Esophagus muscularis mucosa (tissue), 4 donors: ENCODE measurements at places on chromosomes 12 and 14. TPM values are rescaled to one million over a fixed set of nuclear protein-coding genes. Genes with fewer than 3 reads are reported as not detected.

TAS2R42 gene
- not detected for total RNA-seq

LHX5 gene
- not detected for total RNA-seq

GPR132 gene
- 1.2 TPM for total RNA-seq

G2E3 gene
- total RNA-seq = 8.3 TPM

KCNJ8 gene
- total RNA-seq = 29.8 TPM

MIPOL1 gene
- total RNA-seq = 11.4 TPM

HAL gene
- not detected for total RNA-seq

DNA sequence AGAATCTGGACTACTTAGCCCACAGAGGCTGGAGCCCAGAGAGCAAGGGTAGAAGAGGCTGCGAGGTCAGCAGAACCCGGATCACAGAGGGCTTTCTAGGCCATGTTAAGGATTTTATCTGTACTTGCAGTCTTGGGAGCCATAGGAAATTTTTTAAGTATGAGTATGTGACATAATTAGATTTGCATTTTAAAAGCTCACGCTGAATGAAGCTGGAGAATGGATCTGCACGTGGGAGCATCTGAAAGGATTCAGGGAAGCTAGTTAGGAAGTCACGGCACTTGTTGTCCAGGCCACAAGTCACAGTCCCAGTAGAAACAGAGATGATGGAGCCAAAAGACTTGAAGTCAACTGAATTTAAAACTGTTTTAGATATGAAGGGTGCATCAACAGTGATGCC lies 14.1 kb downstream of the CORO1C start:
- H3K4me3 ChIP-seq = no peak overlapping the region
- no peak overlapping the region for H3K27ac ChIP-seq

GRCh38 chr14:61397615-61398014 lies 76.2 kb downstream of the PRKCH start:
- no peak for DNase-seq
- H3K27me3 ChIP-seq = no peaks in the 10 kb centered on the region
- H3K27ac ChIP-seq = no peak overlapping the region
- H3K4me1 ChIP-seq = no peaks in the 10 kb centered on the region

GRCh38 chr12:103273645-103274044 lies 222.1 kb downstream of the C12orf42 start:
- H3K27me3 ChIP-seq = no peaks in the 10 kb centered on the region
- no peak overlapping the region for H3K4me3 ChIP-seq
- H3K27ac ChIP-seq = no peak overlapping the region
- no peaks in the 10 kb centered on the region for H3K4me1 ChIP-seq
- H3K36me3 ChIP-seq = no peaks in the 10 kb centered on the region
- no peak for DNase-seq

DNA sequence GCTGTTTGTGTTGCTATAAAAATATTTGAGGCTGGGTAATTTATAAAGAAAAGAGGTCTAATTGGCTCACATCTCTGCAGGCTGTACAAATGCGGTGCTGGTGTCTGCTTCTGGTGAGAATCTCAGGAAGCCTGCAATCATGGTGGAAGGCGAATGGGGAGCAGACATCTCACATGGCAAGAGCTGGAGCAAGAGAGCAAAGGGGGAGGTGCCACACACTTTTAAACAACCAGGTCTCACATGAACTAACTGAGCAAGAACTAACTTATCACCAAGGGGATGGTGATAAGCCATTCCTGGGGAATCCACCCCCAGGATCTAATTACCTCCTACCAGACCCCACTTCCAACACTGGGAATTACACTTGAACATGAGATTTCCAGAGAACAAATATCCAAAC lies 300.7 kb upstream of the MDGA2 start:
- no peaks in the 10 kb centered on the region for H3K27me3 ChIP-seq
- no peak overlapping the region for H3K4me3 ChIP-seq
- no peaks in the 10 kb centered on the region for H3K4me1 ChIP-seq
- H3K36me3 ChIP-seq = no peaks in the 10 kb centered on the region
- H3K27ac ChIP-seq = no peak overlapping the region

DNA sequence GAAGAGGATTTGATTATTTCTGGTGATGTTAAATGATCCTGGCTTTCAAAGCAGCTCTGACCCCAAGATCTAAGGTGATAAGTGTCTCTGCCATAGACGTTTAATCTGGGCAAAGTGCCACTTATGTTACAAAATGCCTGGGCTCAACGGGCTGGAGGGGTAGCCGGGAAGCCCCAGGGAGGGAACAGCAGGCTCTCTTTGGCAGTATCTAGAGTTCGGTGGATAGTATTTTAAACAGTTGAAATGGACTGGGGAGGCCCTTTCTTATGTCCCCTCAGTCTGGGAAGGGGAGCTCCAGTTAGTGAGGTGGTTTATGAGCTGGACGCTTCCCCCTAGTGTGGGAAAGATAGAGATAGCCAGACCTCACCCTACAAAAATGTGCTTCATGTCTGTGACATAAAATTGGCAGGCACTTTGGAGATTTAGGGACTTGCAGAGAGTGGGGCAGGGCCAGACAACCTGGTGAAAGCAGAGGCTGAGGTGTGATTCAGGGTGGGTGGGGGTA lies 5.5 kb upstream of the HOXC11 start:
- H3K27ac ChIP-seq = no peak overlapping the region
- no peak overlapping the region for H3K4me3 ChIP-seq
- peaks cover 95% of the 10 kb centered on the region for H3K27me3 ChIP-seq

- peaks cover 23% of the 10 kb centered on the region for H3K36me3 ChIP-seq
- no peaks in the 10 kb centered on the region for H3K27me3 ChIP-seq
- H3K27ac ChIP-seq = peak overlapping the region; percentile 95
- peak overlapping the region; percentile 64 for H3K4me3 ChIP-seq
These were observed 94.3 kb downstream of the RFLNA start for GRCh38 chr12:124389138-124389724.

DNA sequence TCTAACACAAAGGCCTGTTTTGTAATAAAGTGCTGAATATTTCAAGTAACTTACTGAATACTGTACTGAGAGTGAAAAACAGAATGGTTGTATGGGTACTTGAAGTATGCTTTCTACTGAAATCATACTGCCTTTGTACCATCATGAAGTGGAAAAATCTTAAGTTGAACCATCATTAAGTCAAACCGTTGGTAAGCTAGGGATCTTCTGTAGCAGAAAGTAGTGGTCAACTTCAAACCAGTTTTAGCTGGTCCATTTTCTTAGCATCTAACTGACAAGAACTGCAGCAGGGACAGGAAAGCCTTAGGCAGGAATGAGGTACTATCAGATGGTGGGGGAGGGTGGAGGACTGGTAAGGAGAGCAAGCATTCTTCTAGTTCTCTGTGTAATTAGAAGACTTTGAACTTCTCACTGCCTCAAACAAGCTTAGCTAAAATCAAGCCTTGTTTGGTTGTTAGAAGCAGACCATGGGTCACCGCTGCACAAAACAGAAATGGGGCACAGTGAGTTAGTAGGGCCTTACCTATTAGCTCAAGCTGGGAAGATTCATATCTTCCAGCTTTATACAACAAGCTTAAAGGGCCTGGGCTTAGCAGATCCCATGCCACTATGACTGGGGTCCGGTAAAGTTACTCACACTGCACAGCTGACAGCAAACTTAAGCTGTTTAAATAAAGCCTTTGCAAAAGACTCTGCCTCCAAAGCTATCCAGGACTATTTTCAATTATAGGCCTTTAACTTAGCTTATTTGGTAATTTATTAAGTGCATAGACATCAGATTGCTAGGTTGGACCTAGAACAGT lies 73.8 kb downstream of the ACADS start:
- DNase-seq = no peak
- H3K4me1 ChIP-seq = peaks cover 13% of the 10 kb centered on the region
- no peaks in the 10 kb centered on the region for H3K27me3 ChIP-seq

- no peak overlapping the region for H3K27ac ChIP-seq
- no peaks in the 10 kb centered on the region for H3K36me3 ChIP-seq
- no peaks in the 10 kb centered on the region for H3K27me3 ChIP-seq
- H3K4me1 ChIP-seq = no peaks in the 10 kb centered on the region
- no peak for DNase-seq
- no peak overlapping the region for H3K4me3 ChIP-seq
These were observed 1.3 kb downstream of the TC2N start for GRCh38 chr14:91866061-91866460.

DNA sequence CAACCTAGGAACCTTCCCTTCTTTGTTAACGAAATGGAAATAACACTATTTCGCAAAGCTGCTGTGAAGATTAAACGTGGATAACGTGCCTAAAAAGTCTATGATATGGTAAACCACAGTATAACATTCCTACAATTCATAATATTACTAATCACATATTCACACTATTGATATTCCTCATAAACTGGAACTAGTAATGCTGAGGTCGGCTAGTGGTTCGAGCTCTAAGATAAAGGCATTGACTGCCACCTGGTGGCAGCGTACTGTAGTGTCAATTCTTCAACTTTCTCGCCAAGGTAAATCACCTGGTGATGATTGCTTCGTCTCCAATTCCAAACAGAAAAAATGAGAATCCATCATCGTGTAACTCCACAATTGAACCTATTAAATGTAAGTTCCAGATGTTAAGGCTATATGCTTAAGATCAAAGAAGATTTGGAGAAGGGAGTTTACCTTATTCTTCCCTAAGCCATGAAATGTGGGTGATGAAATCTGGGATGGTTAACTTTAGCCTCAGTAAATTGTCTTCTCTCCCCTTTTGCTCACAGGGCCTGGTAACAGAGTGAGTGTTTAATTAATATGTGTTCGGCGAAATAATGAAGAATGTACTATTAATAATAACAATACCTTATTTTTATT lies 197.5 kb upstream of the TMEM132C start:
- no peaks in the 10 kb centered on the region for H3K36me3 ChIP-seq
- H3K4me3 ChIP-seq = no peak overlapping the region
- DNase-seq = no peak
- no peak overlapping the region for H3K27ac ChIP-seq

- peaks cover 60% of the 10 kb centered on the region for H3K36me3 ChIP-seq
- no peak overlapping the region for H3K4me3 ChIP-seq
- DNase-seq = no peak
- H3K27ac ChIP-seq = peak overlapping the region; percentile 53
These were observed 244.0 kb upstream of the FKBP4 start for GRCh38 chr12:2550561-2551411.

DNA sequence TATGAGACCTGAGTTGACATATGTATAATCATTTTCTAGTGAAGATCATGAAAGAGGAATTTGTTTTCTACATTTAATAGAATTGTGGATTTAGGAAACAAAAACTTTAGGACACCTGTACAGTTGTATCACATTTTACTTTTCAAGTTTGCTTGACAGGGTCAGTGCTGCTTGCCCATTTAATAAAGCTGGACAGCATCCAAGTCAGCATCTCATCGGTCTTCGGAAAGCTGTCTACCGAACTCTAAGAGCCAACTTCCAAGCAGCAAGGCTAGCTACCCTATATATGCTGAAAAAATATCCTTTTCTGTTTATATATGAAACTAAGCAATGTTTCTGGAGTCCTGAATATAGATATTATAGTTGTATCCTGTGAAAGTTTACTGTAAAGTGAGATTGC lies 52.3 kb downstream of the VEZT start:
- peaks cover 13% of the 10 kb centered on the region for H3K4me1 ChIP-seq
- H3K27me3 ChIP-seq = no peaks in the 10 kb centered on the region
- H3K27ac ChIP-seq = no peak overlapping the region
- peaks cover 31% of the 10 kb centered on the region for H3K36me3 ChIP-seq
- no peak overlapping the region for H3K4me3 ChIP-seq

DNA sequence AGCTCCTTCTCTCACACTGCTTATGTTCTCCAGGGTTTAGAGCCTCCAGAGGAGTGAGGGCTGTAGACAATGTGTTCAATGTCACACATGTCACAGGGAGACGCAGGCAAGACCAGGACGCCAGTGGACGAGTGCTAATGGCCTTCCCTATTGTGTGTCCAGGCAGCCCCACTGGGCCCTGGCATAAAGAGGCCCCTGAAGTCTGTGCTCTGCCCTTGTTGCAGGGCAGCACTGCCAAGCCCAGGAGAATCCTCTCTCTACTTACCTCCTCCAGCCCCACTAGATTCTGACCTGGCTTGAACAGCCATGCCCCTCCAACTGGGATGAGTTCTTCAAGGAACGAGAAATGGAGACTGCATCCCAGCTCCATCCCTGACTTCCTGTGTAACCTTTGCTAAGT lies 24.8 kb upstream of the TMEM106C start:
- no peak overlapping the region for H3K4me3 ChIP-seq
- H3K4me1 ChIP-seq = peaks cover 6% of the 10 kb centered on the region
- no peaks in the 10 kb centered on the region for H3K36me3 ChIP-seq
- peaks cover 18% of the 10 kb centered on the region for H3K27me3 ChIP-seq

DNA sequence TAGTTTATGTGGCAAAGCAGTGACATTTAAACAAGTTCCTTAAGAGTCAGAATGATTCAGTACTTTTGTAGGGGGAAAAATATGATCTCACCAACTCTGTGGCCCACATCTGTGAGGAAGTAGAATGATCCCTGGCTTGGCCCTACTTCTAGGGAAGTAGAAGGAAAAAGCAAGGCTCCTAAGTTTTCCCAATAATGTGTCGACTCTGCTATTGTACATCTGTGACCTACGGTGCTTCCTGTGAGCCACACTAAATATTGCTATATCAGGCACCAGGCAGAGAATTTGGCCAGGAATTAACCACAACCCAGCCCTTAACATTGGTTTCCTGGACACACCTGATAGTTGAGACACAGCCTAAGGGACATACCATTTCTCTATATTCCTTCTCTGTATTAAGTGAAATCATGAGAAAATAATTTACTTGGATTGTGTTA lies 9.3 kb upstream of the NID2 start:
- H3K4me3 ChIP-seq = no peak overlapping the region
- peaks cover 10% of the 10 kb centered on the region for H3K4me1 ChIP-seq
- DNase-seq = peak; percentile 42

GRCh38 chr14:64026600-64026999 lies 173.8 kb downstream of the SYNE2 start:
- H3K27ac ChIP-seq = no peak overlapping the region
- no peak overlapping the region for H3K4me3 ChIP-seq
- DNase-seq = no peak
- H3K27me3 ChIP-seq = no peaks in the 10 kb centered on the region
- H3K36me3 ChIP-seq = peaks cover 62% of the 10 kb centered on the region

DNA sequence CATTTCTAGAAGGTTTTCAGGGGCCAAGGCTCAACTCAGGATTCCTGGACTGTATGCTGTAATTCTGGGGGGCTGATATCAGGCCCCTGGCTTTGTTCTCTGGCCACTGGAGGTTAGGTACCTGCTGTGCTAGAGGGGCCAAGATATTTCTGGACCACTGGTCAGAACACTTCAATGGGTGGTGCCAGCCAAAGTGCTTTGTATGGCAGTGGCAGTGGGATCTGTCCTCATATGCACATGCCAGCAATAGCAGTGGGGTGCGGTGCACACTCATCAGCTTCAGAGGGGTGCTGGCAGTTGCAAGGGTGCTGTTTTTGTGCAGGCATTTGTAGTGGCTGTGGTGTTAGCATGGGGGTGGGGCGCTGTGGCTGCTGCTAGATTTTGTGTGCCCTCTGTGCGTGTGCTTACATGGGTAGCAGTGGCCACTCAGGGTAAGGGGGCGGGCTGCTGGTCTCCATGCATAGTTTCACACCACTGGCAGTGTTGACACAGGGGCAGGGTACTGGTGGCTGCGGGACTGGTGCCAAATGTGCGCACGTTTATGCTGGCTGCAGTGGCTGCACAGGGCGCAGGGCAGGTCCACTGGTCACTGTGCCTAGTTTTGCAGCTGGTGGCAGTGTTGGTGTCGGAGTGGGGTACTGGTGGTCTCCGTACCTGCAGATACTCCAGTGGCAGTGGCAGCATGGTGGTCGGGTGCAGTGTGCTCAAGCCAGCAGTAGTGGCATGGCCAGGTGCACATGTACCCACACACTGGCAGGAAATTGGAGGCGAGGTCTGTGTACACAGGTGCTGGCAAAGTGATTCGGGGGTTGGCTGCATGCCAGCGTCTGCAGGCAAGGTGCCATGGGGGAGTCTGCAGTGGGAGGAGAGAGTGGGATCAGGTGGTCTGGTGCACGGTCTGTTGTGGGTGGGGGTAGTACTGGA lies 12.6 kb downstream of the NOPCHAP1 start:
- no peak overlapping the region for H3K27ac ChIP-seq
- no peak for DNase-seq
- H3K27me3 ChIP-seq = no peaks in the 10 kb centered on the region
- peaks cover 83% of the 10 kb centered on the region for H3K36me3 ChIP-seq
